ENCODE measurements at places on chromosomes 5 and 9.
A peak's percentile ranks its signal among the peaks of the same experiment; 100 is the strongest.

DNA sequence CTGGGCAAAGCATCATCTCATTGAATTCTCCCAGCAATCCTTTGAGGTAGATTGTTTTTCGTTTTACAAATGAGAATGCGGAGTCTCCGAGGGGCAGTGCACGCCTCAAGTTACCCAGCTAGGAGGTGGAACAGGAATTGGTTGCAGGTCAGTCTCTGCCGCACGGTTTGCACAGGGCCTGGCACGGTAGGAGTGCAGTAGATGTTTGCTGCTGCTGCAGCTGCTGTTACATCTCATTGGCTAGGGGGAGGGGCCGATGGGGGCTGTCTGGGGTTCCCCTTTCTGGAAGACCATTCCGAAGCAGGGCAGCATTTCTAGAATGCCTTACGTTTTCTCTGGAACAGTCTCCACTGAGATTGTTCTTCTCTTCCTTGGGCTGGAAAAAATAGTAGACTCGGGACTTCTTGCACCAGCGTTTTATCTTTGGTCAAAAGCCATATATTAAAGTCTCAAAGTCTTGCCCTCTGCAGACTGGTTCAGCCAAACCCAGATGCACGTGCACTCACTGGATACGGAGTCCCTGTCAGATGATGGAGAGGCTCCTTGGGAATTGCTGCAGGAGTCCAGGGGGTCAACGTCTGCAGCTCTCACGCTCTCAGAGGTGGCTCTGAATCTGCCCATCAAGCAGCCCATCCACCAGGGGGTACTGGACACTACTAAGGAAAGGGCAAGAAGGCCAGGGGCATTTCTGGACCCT, 1.2 kb downstream of the USP20 start:
- no peak for DNase-seq

DNA sequence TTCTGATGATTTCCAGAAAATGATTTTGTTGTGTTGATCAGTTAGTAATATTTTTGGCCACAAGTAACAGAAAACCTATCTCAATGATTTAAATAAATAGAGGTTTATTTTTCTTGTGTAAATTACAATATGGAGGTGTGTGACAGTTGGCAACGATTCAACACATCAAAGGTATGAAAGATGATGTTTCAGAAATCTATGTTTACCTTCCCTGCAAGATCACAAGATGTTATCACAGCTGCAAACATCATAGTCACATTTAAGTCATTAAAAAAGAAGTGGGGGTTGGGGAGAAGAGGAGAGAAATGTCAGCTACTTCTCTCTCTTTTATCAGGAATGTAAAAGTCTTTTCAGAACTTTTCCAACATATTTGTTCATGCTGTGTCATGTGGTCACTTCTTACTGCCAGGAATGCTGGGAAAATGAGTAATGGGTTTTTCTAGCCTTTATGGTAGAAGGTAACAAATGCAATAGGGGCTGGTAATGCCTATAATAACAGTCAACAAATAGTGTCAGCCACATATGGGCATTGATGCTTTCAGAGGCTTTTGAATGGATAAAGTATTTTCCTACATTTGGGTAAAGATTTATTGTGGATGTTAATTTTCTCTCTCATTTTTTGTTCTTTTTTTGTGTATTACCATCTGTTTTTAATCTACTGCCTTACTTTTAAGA, 742.7 kb downstream of the TLE1 start:
- DNase-seq: no peak

GRCh38 chr9:89657765-89658164, 53.0 kb downstream of the GADD45G start:
- DNase-seq: peak; percentile 71

DNA sequence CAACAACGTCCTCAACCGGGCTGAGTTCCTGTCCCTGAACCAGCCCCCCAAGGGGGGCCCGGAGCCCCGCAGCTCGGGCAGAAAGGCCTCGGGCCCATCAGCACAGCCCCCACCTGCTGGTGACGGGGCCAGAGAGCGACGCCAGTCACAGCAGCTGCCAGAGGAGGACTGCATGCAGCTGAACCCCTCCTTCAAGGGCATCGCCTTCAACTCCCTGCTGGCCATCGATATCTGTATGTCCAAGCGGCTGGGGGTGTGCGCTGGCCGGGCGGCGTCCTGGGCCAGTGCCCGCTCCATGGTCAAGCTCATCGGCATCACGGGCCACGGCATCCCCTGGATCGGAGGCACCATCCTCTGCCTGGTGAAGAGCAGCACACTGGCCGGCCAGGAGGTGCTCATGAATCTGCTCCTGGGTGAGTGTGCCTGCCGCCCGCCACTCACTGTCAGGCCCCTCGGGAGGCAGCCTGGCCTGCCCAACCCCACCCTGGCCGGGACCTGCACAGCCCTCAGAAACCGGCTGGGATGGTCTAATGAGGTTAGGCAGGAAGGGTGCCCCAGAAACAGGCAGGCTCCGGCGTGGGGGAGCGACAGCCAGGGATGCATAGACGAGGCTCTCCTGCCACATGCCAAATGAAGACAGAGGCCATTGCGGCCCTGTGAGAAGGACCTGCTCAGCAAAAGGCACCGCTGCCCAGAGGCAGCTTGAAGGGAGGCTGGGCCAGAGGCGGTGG, 678 bp downstream of the PLPP7 start:
- DNase-seq: no peak

DNA sequence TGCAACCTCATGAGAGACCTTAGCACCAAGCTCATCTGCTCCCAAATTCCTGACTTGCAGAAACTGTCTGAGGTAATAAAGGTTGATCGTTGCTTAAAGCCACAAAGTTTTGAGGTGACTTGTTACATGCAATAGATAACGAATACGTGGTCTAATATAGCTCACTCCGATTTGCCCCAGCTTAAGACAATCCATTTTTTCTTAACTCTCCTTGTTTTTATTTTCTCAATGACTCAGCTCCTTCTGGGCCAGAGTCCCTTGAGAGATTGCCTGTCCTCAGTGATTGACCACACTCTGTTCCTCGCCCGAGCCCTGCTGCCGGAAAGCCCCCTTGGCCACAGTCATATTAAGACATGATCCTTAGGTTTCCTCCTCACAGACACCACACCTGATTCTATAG, 63.7 kb upstream of the FANCC start:
- DNase-seq: no peak

GRCh38 chr5:141914199-141914743, 9.4 kb upstream of the DELE1 start:
- peak; percentile 67 for DNase-seq

GRCh38 chr5:19564036-19564435, 424.0 kb downstream of the CDH18 start:
- DNase-seq: no peak

- DNase-seq: no peak
These were observed 130.5 kb upstream of the CPEB4 start for GRCh38 chr5:173757403-173758209.

DNA sequence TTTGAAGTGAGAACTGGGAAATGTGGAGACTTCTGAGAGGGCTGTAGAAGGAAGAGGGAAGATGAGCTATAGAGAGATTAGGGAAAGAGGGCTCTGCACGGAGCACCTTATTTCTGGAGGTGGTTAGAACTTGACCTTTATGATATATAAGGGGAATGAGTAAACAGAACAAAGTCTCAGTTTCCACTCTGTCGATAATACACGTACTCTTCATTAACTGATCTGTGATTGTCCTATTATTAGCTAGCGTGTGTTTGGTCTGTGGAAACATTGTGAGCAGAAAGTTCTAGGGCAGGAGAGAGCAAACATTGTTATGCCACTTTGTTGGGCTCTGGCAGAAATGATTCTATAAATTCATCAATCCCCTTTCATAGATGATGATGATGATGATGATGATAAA, 118.5 kb downstream of the UGCG start:
- DNase-seq: peak; percentile 42

GRCh38 chr9:114570742-114571141, 16.8 kb upstream of the ATP6V1G1 start:
- DNase-seq: no peak

DNA sequence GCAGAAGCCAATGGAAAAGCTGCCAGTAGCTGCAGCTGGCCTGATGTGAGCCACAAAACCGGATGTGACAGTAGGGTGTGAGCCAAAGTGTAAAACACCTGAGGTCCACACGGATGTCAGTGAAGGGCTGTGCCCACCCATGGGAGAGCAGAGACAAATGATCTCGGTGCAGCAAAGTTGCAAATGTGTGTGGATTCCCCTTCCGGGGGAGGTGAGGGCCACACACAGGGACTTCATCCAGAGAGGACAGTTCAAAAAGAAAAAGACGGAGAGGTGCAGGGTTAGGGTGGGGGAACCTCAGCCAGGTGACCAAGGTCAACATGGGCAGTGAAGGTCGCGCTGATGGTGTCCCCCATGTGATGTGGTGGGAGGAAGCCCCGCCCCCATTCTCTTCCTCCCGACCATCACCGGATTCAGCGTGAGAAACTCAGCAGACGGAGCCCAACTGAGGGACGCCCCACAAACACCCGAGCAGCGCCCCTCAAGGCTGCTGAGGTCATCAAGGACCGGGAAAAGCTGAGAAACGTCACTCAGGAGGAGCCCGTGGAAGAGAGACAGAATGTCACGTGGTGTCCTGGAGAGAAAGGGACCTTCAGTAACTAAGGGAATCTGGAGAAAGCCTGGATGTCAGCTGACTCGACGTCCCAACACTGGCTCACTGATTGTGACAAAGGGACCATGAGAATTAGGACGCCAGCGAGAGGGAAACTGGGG, 11.4 kb upstream of the PTGDS start:
- DNase-seq: no peak

DNA sequence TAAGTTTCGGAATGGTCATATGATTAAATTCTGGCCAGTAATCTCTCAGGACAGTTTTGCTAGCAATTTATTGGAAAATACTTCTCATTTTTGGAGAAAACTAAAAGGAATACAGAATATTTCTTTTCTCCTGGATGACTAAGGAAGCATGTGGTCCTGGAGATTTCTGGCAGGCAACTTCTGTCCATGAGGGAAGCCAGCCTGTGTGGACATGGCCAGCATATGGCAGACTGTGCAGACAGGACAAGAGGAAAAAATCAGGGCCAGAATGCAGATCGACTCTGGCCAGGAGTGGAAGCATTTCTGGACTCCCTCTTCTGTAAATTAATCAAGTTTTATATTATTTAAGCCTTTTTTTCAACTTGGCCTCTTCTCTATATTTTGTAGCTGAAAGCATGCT, 100.4 kb upstream of the CDH18 start:
- no peak for DNase-seq

GRCh38 chr9:34957492-34958410, at the start of gene PHF24:
TSS of gene PHF24 (plus strand) at chr9:34958285. CDS start at chr9:34971299, 13,014 bp downstream.
- DNase-seq: peak; percentile 46

Measured in GM13976 (cell line).